ENCODE measurements at places on chromosomes 2 and 18. TPM values are rescaled to one million over a fixed set of nuclear protein-coding genes. Genes with fewer than 3 reads are reported as not detected.

The WIPF1 gene
- total RNA-seq: 55.0 TPM

The TPO gene
- total RNA-seq: not detected

DNA sequence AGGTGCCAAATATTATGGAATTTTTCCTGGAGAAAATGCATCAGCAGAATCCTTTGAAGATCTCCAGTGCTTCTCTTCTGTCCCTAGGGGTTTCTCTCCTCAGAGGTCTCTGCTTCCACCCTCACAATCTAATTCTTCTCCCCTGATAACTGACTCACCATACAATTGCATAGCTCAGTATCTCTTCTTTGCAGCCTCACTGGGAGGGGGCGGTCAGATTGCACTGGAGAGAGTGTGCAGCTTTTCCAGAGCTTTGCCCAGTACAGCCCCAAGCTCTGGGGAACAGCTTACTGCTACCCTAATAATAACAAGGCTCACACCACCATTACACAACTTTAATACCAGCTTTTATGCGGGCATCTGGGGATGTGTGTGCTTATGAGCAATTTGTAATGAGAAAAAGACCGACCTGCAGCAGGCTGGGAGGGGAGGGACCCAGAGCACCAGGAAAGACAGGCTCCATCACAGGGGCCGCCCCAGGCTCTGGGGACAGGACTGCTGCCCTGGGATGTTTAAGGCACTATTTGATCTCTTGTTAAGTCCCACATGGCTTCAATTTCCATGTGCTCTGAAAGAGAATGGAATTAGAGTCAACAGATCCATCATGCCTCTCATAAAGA is 276.6 kb upstream of the SIX2 start:
- H3K36me3 ChIP-seq: no peaks in the 10 kb centered on the region
- no peak for DNase-seq
- H3K4me1 ChIP-seq: no peaks in the 10 kb centered on the region
- peaks cover 2% of the 10 kb centered on the region for H3K27me3 ChIP-seq
- H3K27ac ChIP-seq: no peak overlapping the region

DNA sequence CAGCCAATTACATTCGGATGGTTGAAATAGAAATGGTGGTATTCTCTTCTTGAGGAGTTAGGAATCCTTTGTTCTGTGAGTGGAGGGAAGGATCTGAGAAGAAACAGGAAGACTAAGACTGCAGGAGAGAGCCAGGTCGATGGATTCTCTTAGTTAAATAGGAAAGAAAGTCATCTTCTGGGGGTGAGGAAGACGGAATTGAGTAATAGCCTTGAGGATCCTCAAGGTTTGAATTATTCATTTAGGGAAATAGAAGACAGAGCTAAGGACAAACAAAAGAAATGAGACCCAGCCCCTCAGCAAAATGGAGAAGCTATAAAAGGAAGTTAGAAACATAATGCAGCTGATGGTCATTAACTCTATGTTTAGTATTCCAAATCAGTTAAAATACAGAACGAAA is 1.8 kb downstream of the LAPTM4A start:
- H3K4me3 ChIP-seq: peak overlapping the region; percentile 97
- DNase-seq: no peak
- no peaks in the 10 kb centered on the region for H3K27me3 ChIP-seq
- peak overlapping the region; percentile 99 for H3K27ac ChIP-seq

The FAP gene
- total RNA-seq: 3.3 TPM

GRCh38 chr18:22702806-22703205 is 230.3 kb upstream of the RBBP8 start:
- DNase-seq: no peak
- H3K4me3 ChIP-seq: no peak overlapping the region
- no peaks in the 10 kb centered on the region for H3K4me1 ChIP-seq
- no peak overlapping the region for H3K27ac ChIP-seq

The STARD6 gene
- 0.19 TPM for total RNA-seq

GRCh38 chr2:209872675-209873074 is 101.0 kb downstream of the UNC80 start:
- no peak overlapping the region for H3K27ac ChIP-seq
- H3K4me3 ChIP-seq: peak overlapping the region; percentile 1
- no peak for DNase-seq
- no peaks in the 10 kb centered on the region for H3K4me1 ChIP-seq
- no peaks in the 10 kb centered on the region for H3K27me3 ChIP-seq

- H3K27me3 ChIP-seq: no peaks in the 10 kb centered on the region
- no peaks in the 10 kb centered on the region for H3K36me3 ChIP-seq
- H3K4me3 ChIP-seq: no peak overlapping the region
- no peak for DNase-seq
Observed at GRCh38 chr18:48956356-48956755, 5.6 kb upstream of the SMAD7 start.

The SLC14A1 gene
- total RNA-seq: 8.5 TPM

DNA sequence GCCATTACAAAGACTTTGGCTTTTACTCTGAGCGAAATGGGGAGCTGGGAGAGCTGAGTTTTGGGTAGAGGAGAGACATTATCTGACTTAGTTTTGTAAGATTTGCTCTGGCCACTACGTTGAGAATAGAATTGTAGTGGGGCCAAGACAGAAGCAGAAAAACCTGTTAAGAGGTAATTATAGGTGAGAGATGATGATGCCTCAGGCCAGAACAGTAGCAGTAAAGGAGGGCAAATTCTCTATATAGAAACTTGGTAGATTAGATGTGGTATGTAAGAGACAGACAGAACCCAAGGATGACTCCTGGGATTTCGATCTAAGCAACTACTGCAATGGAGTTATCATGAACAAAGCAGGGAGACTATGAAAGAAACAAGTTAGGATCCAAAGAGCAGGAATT is 17.4 kb upstream of the CREB1 start:
- no peak overlapping the region for H3K4me3 ChIP-seq
- H3K27ac ChIP-seq: no peak overlapping the region
- no peaks in the 10 kb centered on the region for H3K4me1 ChIP-seq
- H3K36me3 ChIP-seq: no peaks in the 10 kb centered on the region
- no peaks in the 10 kb centered on the region for H3K27me3 ChIP-seq

The UGT1A3 gene
- total RNA-seq: 0.57 TPM

The FAM228B gene
- 35.2 TPM for total RNA-seq

GRCh38 chr2:27828305-27828704 is 56.8 kb downstream of the MRPL33 start:
- DNase-seq: no peak
- no peak overlapping the region for H3K27ac ChIP-seq

DNA sequence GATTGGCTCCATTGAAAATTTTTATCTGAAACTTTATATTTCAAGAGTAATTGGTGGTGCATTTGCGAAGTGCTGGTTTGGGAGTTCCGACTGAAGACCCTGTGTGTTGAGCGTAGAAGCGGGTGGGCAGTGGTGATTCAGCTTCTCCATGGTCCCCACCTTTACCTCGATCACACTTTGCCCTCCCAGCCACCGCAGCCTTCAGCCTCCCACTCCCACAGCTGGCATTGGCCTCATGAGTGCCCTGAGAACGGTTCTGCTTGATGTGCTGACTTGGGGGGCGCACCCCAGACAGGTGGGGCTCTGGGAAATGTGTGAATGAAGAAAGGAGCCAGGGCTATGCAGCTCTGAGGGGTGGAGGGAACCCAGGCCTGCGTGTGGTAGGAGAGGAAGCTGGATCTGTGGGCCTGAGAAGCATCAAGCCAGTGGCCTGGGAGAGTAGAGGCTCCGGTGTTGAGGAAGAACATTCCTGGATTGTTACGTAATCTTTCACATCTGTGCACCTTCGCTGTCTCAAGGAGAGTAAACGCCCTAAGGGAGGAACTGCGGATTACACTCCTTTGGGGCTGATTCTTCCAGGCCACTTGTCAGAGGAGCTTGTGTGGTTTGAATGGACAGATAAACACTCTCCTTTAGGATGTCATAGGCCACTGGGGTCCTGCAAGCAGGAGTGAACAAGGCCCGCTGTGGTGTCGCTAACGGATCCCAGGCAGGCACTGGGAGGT is 83.8 kb downstream of the NPAS2 start:
- no peaks in the 10 kb centered on the region for H3K4me1 ChIP-seq
- H3K36me3 ChIP-seq: no peaks in the 10 kb centered on the region
- no peak for DNase-seq
- H3K27ac ChIP-seq: no peak overlapping the region

The POMC gene
- 1.5 TPM for total RNA-seq

The DNER gene
- 16.5 TPM for total RNA-seq

DNA sequence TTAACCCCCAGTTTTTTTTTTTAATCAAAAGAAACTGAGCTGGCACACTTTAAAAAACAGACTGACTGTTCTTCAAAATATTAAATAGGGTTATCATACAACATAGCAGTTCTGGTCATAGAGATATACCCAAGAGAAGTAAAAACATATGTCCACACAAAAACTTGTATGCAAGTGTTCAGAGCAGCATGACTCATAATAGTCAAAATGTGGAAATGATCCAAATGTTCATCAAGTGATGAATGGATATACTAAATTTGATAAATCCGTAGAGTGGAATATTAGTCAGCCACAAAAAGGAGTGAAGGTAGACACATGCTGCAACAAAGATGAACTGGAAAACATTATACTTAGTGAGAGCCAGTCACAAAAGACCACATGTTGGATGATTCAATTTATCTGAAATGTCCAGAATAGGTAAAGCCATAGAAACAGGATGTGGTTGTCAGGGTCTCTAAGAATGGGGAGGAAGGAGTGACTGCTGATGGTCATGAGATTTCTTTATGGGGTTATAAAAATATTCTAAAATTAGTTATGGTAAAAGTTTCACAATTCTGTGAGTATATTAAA is 5.1 kb downstream of the SMIM21 start:
- no peaks in the 10 kb centered on the region for H3K27me3 ChIP-seq
- H3K36me3 ChIP-seq: no peaks in the 10 kb centered on the region
- H3K4me1 ChIP-seq: no peaks in the 10 kb centered on the region
- H3K27ac ChIP-seq: no peak overlapping the region
- no peak overlapping the region for H3K4me3 ChIP-seq
- no peak for DNase-seq

The MAP3K19 gene
- not detected for total RNA-seq
